Left kidney (tissue), 8 donors: ENCODE measurements at places on chromosomes 7 and 10.

GRCh38 chr7:732094-732541 lies 5.0 kb upstream of the PRKAR1B start:
- DNase-seq = no peak

- DNase-seq = no peak
These were observed 31.0 kb upstream of the ELFN1 start for GRCh38 chr7:1639071-1639470.

DNA sequence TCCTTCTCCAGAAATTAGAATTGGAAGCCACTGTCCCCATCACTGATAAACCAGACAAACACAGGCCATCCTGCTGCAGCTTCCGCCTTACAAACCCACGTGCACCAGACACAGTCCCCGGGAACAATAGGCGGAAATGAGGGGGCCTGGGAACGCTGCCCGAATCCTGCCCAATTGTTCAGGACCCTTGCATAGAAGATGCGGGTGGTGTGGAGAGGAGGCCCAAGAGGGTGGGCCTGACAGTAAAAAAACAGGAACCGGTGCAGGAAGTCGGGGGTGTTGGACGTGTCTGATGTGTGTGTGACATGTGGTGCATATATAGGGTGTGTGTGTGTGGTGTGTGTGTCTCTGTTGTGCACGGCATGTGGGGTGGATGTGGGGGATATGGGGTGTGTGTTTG lies 26.5 kb upstream of the CHST15 start:
- DNase-seq = no peak

DNA sequence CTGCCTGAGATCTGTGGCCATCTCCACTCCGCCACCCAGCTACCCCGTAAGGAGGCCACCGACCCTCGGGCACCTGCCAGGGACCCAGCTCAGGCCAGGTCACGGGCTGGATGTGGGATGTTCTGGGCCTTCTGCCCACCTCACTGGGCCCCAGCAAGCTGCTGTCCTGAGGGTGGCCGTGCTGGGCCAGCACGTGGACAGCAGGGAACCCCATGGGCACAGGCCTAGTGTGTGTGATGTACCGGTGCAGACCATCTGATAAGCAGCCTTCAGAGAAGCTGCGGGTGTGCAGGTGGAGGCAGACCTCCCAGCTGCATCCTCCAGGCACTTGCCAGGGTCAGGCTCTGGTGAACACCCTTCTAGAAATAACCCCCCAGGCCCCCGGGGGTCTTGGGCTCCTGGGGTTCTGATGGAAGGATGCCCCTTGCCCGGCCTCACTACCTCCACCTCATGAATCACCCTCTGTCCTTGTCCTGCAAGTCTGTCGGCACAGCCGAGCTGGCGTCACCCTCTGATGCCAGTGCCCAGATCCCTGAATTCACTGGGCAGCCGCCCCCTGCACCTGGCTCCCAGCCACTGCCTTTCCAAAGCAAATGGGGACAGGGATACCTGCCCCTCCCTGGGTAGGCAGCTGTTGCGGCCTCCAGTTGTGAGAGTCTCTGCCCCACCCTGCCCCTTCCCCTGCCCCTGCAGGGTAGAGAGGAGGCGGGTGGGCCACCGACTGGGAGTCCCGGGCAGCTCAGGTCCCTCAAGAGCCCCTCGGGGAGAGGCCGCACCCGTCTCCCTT lies 139.8 kb downstream of the FAM53B start:
- no peak for DNase-seq

GRCh38 chr10:132602614-132603013 lies 65.0 kb downstream of the INPP5A start:
- DNase-seq = no peak

- no peak for DNase-seq
These were observed 22.3 kb downstream of the KLHDC10 start for GRCh38 chr7:130092598-130092997.

DNA sequence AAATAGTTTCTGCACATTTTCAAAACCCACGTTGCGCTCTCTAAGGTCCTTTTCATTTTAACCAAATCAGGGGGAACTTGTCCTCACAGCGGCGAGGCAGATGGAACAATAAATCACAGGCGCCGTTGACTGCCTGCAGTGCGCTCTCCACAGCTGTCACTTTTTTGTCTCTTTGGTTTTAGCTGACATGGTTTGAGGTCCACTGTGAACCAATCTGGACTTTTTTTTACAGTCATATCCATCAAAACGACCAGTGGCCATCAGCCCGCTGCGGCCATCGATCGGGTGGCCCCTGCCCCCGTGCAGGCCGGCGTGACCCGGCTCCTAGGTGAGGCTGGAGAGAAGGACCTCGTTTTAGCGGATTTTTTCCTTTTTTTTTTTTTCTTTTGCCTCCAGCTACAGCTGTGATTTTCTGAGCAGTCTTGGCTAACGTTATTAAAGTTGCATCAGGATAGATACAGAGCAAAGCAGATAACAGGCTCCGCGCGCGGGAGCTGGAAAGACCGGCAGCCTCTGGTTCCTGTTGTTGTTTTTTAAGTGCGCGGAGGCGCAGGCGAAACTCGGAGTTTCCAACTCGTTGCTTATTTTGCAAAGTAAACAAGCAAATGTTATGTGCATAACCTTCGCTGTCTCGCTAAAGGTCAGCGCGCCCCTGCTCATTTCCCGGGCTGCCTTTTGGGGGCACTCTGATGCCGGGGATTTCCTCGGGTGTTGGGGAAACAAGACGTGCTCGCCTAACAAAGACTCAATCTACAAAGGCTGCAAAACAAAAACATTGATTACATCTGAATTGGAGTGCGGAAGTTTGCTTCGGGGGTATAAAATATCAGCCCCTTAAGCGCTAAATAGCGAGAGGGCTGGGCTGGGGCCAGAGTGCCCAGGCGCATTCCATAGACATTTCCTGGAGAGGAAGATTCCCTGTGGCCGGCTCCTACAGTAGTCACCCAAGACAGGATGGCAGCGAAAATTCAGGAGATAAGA lies 414.8 kb upstream of the MKI67 start:
- peak; percentile 66 for DNase-seq

GRCh38 chr7:92402920-92403759 lies 44.1 kb upstream of the GATAD1 start:
- no peak for DNase-seq

DNA sequence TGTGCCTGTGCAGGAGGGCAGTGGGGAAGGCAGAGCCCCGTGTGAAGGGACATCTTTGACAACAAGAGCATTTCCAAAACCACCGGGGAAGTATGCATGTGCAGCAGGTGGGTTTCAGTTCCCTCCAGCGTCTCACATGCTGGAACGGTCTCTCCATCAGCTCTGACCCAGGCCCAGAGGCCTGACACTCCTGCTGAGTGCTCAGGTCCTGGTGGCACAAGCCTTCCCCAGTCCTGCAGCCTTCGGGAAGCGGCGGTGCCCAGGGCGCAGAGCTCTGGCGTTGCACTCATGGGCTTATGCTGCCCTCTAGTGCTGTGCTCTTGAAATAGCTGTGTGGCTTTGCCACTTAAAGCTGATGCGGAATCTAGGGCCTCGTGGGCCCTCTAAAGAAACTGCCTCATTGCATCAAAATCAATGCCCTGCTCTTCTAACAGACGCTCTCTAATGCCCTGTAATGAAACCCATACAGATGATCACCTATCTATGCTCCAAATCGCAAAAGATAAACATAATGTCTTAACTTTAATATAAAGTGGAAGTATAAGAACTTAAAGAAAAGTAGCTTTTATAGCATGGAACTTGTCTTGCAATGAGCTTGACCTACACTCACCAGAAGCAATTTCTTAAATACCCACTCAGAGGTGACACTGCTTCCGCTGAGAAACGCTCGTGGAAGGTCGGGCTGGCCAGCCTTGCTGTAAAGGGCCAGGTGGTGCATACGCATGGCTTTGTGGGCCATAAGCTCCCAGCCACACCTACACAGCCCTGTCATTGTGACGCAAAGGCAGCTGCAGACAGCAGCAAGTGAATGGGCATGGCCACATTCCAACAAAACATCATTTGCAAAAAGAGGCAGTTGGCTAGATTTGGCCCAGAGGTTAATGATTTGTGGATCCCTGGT lies 38.6 kb downstream of the CLRN3 start:
- peak; percentile 46 for DNase-seq

DNA sequence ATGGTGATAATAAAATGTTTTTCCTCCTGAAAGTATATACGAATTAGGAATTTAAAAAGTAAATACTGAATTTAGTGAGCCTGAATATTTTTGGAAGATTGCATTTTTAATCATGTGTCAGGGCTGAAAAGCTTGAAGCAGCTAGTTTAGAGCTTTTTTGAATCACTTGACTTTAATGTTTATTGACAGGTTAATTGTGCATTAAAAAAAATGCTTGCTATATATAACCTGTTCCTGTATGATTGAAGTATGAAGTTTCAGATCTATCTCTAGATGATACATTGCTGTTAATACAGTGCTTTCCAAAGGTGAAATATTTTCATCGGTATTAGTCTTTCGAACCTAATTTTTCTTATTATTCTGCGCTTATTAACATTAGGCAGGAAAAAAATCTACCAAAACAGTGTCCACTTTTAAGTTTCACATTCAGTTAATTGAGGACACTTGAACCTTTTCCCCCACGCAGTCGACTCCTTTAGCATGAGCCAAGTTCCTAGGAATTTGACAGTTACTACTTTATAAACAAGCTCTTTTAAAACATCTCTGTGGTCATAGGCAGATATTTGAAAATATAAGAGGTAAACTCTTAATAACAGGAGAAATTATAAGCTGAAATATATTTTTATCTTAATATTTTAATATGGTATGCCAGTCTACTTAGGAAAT lies 187.1 kb downstream of the MLLT10 start:
- DNase-seq = no peak

DNA sequence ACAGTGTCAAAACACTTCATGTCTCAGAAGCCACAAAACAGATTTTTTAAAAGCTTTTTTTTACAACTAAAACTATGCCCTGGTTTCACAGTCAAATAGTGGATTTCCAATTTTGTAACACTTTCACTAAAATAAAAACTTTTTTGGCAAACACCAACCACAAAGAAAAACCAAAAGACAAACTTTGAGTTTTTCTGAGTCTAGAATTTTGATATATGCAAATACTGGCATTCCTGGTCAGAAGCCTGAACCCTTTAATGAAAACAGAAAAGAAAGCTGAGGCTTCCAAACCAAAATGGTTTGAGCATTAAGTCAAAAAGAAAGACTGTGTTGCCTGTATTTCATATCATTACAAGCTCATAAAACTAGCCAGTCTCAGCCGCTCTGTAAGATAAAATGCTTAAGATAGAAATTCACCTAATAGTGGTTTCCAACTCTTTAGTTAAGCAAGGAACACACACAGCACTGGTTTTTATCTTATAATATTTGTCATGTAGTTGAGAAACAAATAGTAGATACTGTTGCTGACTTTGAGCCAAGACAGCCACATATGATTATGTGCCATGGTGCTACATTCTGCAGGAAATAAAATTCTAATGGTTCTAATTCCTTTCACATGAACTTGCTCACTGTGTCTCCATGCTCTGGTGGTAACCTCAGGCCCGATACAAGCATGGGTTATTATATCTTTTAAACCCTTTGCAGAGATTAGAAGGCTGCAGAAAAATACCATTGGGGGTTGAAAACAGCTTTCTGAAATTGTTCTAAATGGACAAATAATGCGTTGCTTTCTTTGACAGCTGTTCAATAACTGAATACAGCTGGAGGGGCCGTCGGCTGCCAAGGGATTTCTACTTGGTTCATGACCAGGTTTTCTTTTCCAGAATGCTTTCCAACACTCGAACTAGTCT lies 49.4 kb downstream of the FAM171A1 start:
- no peak for DNase-seq

DNA sequence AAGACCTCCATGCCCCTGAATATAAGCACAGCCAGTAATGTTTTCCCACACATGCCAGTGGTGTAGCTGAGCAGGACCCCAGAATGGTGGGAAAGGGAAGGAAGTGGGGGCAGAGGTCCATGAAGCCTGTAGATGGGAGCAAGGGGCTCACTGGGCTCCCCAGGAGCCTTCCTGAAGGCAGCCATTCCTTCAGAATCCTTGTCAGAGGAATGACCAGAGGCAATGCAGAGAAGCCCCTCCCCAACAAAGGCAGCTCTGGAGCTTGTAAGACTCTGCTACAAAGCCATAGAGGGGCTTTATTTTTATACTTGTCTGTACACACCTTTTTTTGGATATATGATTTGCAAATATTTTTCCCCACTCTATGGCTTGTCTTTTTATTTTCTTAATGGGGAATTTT lies 165.0 kb upstream of the TCF7L2 start:
- no peak for DNase-seq

DNA sequence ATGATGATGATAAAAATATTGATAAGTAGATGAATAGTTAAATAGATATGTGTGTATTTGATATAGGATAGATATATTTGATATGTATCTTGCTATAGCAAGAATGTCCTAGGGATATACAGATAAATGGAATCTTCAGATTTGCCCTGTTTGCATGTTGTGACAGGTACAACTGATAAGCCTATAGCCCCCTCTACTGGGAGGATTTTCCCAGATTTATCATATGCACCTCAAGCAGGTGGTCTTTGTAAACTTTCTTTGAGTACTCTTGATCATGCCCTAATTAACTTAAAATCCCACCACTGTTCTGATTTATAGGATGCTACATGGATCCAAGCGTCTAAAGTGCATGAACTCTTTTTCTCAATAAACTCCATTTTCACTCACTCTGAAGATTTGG lies 1050.7 kb downstream of the SORCS3 start:
- DNase-seq = peak; percentile 53

GRCh38 chr7:2299131-2299829 lies 15.0 kb downstream of the SNX8 start:
- DNase-seq = no peak

- no peak for DNase-seq
These were observed 34.8 kb upstream of the AGR2 start for GRCh38 chr7:16839646-16840045.

DNA sequence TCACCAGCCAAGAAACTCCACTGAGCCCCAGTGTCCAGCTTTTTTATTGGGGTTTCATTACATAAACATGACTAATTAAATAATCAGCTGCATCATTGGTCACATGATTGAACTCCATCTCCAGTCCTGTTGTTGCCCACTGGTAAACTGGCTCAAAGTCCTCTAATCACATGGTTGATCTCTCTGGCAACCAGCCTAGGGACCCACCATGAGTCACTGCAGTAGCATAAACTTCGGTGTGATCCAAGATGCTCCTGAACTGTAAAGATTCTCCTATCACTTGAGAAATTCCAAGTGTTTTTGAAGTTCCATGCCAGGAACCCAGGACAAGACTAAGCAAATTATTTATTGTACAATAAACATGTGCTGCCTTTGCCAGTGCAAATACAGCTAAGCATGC lies 130.4 kb upstream of the AUTS2 start:
- DNase-seq = no peak

GRCh38 chr7:135313971-135314370 lies 80.3 kb downstream of the STRA8 start:
- no peak for DNase-seq

DNA sequence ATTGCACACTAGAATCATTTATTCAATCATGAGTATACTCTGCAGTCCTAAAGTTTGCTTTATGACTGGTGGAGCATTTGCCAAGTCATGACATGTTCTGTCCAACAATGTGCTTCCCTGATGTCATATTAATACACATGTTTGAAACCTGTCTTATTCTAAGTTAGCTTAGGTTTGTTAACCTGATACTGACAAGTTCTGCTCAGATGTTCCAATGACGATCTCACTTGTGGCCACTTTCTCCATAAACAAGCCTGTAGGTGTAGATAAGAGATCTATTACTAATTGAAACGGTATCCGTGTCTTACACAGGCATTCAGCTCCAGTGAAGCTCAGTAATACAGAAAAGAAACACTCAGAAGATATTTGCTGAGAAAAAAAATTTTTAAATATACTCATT lies 64.9 kb downstream of the GPR37 start:
- DNase-seq = no peak
